ENCODE measurements at places on chromosomes 7 and 10.

DNA sequence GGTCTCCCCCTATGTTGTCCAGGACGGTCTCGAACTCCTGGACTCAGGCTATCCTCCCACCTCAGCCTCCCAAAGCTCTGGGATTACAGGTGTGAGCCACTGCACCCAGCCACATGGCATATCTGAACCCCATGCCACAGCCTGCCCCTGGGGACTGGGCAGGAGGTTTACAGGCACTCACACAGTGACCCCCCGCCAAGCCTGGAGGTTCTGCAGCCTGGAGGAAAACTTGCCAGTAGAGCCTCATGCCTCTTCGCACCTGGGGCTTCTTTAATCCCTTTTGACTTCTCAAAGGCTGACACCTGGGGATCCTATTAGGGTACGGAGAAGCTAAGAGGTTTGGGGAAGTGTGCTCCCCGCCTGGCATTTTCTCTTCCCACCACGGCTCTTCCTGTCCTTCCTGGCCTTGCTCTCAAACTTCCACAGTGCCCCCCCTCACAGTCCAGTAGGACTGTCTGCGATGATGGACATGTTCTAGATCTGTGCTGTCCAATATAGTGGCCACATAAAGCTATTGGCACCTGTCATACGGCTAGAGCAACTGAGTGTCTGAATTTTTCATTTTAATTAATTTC, 11.4 kb upstream of the KCP start:
- no peaks in the 10 kb centered on the region for H3K36me3 ChIP-seq
- no peak overlapping the region for H3K4me3 ChIP-seq
- no peaks in the 10 kb centered on the region for H3K4me1 ChIP-seq
- H3K27me3 ChIP-seq = peaks cover 15% of the 10 kb centered on the region
- peak; percentile 7 for DNase-seq

- no peaks in the 10 kb centered on the region for H3K27me3 ChIP-seq
- no peaks in the 10 kb centered on the region for H3K36me3 ChIP-seq
- no peaks in the 10 kb centered on the region for H3K4me1 ChIP-seq
- no peak overlapping the region for H3K4me3 ChIP-seq
- no peak for DNase-seq
Measured at GRCh38 chr7:91299952-91300775, 35.9 kb downstream of the FZD1 start.

DNA sequence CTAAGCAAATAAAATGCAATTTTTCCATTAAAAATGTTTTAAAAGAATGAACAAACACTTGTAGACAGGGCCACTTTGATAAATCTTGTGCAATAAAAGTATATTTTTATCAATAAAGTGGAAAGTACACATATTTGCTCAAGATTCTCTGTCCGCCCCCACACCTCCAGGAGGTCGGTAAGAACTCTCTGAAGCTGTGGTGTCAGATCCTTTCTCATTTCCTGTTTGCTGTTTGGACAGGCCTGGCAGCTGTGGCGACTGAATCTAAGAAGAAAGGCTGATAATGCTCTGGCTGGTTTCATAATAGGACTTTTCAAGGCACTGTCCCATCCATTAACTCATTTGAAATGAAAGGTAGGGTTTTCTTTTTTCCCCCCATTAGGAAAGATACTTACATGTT, 15.3 kb upstream of the ASB4 start:
- DNase-seq = no peak
- peaks cover 14% of the 10 kb centered on the region for H3K4me1 ChIP-seq
- H3K27ac ChIP-seq = no peak overlapping the region
- no peaks in the 10 kb centered on the region for H3K36me3 ChIP-seq
- H3K4me3 ChIP-seq = no peak overlapping the region
- H3K27me3 ChIP-seq = no peaks in the 10 kb centered on the region

GRCh38 chr7:2102375-2102723, 130.4 kb downstream of the MAD1L1 start:
- no peak for DNase-seq
- peaks cover 4% of the 10 kb centered on the region for H3K36me3 ChIP-seq
- H3K27me3 ChIP-seq = no peaks in the 10 kb centered on the region
- peaks cover 58% of the 10 kb centered on the region for H3K4me1 ChIP-seq
- H3K27ac ChIP-seq = peak overlapping the region; percentile 44

GRCh38 chr7:133575726-133576440, 323.0 kb downstream of the EXOC4 start:
- H3K4me3 ChIP-seq = no peak overlapping the region
- H3K4me1 ChIP-seq = peaks cover 7% of the 10 kb centered on the region
- H3K27ac ChIP-seq = no peak overlapping the region
- DNase-seq = no peak
- peaks cover 19% of the 10 kb centered on the region for H3K36me3 ChIP-seq

- no peak for DNase-seq
- peaks cover 9% of the 10 kb centered on the region for H3K4me1 ChIP-seq
- H3K27me3 ChIP-seq = peaks cover 24% of the 10 kb centered on the region
- no peaks in the 10 kb centered on the region for H3K36me3 ChIP-seq
- H3K27ac ChIP-seq = no peak overlapping the region
Measured at GRCh38 chr10:67385566-67385965, 310.4 kb downstream of the CTNNA3 start.

GRCh38 chr7:44486693-44487092, 3.8 kb downstream of the NUDCD3 start:
- H3K4me3 ChIP-seq = no peak overlapping the region
- no peak for DNase-seq
- H3K36me3 ChIP-seq = peaks cover 74% of the 10 kb centered on the region
- H3K27ac ChIP-seq = peak overlapping the region; percentile 6
- peaks cover 73% of the 10 kb centered on the region for H3K4me1 ChIP-seq

- no peak for DNase-seq
- no peaks in the 10 kb centered on the region for H3K27me3 ChIP-seq
- no peak overlapping the region for H3K4me3 ChIP-seq
- no peaks in the 10 kb centered on the region for H3K4me1 ChIP-seq
- H3K36me3 ChIP-seq = no peaks in the 10 kb centered on the region
- no peak overlapping the region for H3K27ac ChIP-seq
Measured at GRCh38 chr7:117717357-117717756, 155.9 kb downstream of the CTTNBP2 start.

GRCh38 chr10:16011548-16011947, 151.2 kb upstream of the MINDY3 start:
- H3K4me1 ChIP-seq = no peaks in the 10 kb centered on the region
- no peak overlapping the region for H3K27ac ChIP-seq
- H3K4me3 ChIP-seq = no peak overlapping the region
- H3K36me3 ChIP-seq = no peaks in the 10 kb centered on the region
- DNase-seq = no peak

GRCh38 chr7:149191851-149192250, 3.5 kb upstream of the ZNF282 start:
- H3K4me1 ChIP-seq = peaks cover 16% of the 10 kb centered on the region
- DNase-seq = no peak
- peaks cover 10% of the 10 kb centered on the region for H3K36me3 ChIP-seq
- no peaks in the 10 kb centered on the region for H3K27me3 ChIP-seq
- no peak overlapping the region for H3K27ac ChIP-seq
- H3K4me3 ChIP-seq = peak overlapping the region; percentile 66

GRCh38 chr7:89054361-89054760, 258.8 kb upstream of the TEX47 start:
- H3K4me3 ChIP-seq = no peak overlapping the region
- H3K36me3 ChIP-seq = no peaks in the 10 kb centered on the region
- no peaks in the 10 kb centered on the region for H3K4me1 ChIP-seq
- no peak overlapping the region for H3K27ac ChIP-seq

DNA sequence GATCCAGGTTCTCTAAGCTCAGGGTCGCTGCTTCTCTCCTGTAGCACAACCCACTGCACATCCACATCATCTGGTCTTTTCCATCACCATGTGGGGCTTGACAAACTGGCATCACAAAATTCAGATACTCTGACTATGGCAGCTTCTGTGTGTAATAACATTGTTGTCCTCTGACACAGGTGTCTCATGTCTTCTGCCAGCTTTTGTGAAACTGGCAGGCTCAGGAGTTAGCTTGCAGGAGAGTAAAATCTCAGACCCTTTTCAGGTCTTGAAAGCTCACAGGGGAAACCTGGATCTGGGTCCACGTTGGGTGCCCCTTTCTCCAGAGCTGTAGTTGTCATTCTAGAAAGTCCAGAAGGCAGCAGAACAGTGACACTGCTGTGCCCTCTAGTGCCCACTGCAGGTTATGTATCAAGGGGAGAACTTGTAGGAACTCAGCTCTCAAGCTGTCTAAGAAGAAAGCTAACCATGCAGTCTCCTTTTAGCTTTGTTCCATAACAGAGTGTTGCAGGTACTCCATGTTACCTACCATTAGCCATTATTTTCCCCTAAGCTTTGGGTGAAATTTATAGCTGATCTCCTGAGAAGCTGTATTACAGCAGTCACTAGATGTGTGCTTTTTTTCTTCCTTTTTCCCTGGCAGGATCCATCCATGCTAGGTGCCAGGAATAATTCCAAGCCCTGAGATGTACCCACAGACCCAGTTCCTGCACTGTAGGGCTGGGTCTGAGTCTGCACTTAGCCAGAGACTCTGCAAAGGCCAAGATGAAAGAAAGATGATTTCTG, 102.7 kb downstream of the ZNF248 start:
- H3K36me3 ChIP-seq = peaks cover 7% of the 10 kb centered on the region
- H3K27ac ChIP-seq = no peak overlapping the region
- no peak for DNase-seq
- no peaks in the 10 kb centered on the region for H3K27me3 ChIP-seq

DNA sequence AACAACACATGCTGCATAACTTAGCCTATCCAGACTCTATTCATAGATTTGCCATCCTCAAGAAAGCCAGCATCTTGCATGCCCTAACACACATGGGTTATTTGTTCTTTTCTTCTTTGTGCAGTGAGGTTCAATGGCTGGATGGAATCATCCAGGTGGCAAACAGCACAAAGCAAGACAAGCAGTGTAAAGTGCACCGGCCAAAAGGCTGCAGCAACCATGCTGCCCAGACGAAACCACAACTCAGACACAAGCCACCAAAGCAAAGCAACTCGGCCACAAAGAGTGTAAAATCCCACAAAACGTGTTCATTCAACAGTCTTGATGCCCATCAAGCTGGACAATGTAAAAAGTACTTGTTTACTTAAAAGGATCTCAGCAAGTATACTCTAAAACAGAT, 76.9 kb downstream of the PIP4K2A start:
- no peaks in the 10 kb centered on the region for H3K27me3 ChIP-seq
- H3K27ac ChIP-seq = peak overlapping the region; percentile 82
- peaks cover 74% of the 10 kb centered on the region for H3K36me3 ChIP-seq
- peaks cover 89% of the 10 kb centered on the region for H3K4me1 ChIP-seq

- DNase-seq = no peak
- no peaks in the 10 kb centered on the region for H3K36me3 ChIP-seq
- no peak overlapping the region for H3K4me3 ChIP-seq
- H3K4me1 ChIP-seq = no peaks in the 10 kb centered on the region
Measured at GRCh38 chr10:118809357-118810220, 54.8 kb upstream of the CACUL1 start.

GRCh38 chr10:91597197-91597881, 35.5 kb downstream of the PPP1R3C start:
- no peak overlapping the region for H3K27ac ChIP-seq
- DNase-seq = no peak
- H3K4me3 ChIP-seq = no peak overlapping the region
- no peaks in the 10 kb centered on the region for H3K36me3 ChIP-seq
- H3K27me3 ChIP-seq = peaks cover 6% of the 10 kb centered on the region

DNA sequence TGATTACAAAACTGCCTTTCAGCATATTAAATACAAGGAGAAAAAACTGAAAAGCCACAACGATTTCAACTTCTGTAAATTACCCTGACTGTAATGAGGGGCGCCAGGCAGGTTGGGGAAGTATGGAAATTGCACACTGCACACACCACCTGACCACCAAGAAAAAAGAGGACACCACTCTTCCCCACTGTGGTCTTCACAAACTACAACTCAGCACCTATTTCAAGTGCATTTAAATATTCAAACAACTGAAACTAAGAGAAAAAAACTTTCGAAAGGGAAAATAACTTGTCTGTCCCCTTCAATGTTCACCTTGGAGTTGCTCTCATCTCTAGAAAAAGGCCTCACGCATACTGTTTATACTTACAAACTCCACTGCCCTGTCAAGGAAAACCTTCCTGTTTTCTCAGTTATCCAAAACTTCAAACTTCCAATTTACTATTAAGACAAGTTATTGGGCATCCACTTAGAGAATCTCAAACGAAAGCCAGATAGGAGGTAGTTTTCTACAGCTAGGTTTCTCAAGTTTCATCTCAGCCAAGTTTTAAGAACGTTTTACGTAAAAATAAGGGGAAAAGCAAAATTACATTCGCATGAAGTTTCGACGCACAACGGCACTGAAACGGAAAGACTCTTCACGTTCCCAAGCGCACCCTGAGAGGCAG, 1.4 kb downstream of the LARP4B start:
- peak overlapping the region; percentile 91 for H3K27ac ChIP-seq
- peaks cover 49% of the 10 kb centered on the region for H3K4me1 ChIP-seq
- DNase-seq = no peak

DNA sequence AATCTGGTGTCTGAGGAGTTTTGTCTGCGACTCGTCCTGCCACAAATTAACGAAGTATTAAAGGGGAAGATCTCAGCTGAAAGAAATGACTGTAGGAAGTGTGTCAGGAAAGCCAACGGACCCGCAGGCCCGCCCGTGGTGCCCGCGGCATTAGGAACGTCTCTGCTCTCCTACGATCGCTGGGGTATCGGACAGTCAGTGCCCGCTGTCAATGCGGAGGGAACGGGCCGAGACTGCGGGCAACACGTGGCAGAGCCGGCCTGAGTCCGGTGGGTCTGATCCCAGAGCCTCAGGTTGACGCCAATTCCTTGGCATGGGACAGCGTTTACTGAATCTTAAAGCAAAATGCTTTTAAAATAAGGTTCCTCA, 128.7 kb downstream of the KBTBD2 start:
- H3K27me3 ChIP-seq = peaks cover 66% of the 10 kb centered on the region
- H3K27ac ChIP-seq = no peak overlapping the region
- H3K36me3 ChIP-seq = no peaks in the 10 kb centered on the region

DNA sequence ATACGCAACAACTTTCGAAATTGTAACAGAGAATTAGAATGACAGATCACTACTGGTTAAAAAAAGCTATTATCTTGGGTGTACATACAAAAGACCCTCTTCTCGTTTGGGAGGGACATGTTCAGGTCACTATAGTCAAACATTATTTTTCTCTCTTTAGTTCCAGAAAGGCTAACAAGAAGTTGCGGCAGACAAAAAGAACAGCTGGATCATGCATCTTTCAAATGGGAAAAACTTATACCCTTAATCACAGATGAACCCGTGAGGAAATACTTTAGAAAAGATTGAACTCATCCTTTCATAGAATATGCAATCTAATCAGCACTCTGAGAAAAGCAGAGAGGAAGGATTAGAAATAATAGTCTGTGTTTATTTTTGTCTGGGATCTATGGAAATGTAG, 72.5 kb downstream of the EVX1 start:
- H3K4me1 ChIP-seq = no peaks in the 10 kb centered on the region
- DNase-seq = no peak
- no peak overlapping the region for H3K4me3 ChIP-seq
- H3K27me3 ChIP-seq = peaks cover 29% of the 10 kb centered on the region
- H3K36me3 ChIP-seq = no peaks in the 10 kb centered on the region

- no peak overlapping the region for H3K27ac ChIP-seq
- no peaks in the 10 kb centered on the region for H3K4me1 ChIP-seq
- H3K27me3 ChIP-seq = peaks cover 2% of the 10 kb centered on the region
Measured at GRCh38 chr10:89550509-89550908, 15.1 kb upstream of the SLC16A12 start.

DNA sequence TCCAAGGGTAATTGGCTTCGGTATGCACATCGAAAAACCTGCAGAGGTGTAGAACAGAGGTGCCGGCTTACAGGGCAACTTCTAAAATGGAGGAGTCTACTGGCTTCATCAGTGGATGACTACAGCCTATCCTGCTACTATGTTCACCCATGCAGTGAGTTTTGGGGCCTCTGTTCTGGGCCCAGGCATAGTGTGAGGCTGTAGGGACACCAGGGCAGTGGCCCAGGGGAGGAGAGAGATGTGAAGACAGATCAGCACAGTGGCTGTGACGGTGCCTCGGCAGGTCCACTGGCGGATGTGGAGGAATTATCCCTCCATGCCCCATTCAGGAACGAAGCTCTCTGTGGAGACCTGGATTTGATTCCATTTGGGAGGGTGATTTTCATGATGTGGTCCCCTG, 235.3 kb upstream of the MKI67 start:
- H3K4me3 ChIP-seq = no peak overlapping the region
- no peak for DNase-seq
- H3K27ac ChIP-seq = no peak overlapping the region

Data from activated T-cell treated with anti-CD3 and anti-CD28 coated beads, Interleukin-2, amount 50 U/mL, for 24 hours (primary cell).